Activated CD4-positive, alpha-beta memory T cell treated with anti-CD3 and anti-CD28 coated beads for 36 hours (primary cell): ENCODE measurements at places on chromosomes 3 and 15.

DNA sequence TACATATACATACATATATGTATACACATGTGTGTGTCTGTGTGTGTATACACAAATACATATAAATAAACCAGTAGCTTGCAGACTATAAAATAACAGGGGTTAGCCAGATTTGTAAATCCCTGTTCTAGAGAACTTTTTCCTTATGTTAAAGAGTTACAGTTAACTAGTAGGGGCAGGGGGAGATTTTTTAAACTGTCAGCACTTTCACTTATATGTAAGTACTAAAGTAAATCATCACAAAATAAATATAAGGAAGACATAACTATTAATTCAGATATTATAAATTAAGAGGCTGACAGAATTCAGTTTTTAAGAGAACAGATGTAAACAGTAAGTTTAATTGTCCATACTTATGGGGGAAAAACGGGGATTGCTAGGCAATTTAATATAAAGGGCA lies 74.0 kb downstream of the LRRFIP2 start:
- no peak for DNase-seq

DNA sequence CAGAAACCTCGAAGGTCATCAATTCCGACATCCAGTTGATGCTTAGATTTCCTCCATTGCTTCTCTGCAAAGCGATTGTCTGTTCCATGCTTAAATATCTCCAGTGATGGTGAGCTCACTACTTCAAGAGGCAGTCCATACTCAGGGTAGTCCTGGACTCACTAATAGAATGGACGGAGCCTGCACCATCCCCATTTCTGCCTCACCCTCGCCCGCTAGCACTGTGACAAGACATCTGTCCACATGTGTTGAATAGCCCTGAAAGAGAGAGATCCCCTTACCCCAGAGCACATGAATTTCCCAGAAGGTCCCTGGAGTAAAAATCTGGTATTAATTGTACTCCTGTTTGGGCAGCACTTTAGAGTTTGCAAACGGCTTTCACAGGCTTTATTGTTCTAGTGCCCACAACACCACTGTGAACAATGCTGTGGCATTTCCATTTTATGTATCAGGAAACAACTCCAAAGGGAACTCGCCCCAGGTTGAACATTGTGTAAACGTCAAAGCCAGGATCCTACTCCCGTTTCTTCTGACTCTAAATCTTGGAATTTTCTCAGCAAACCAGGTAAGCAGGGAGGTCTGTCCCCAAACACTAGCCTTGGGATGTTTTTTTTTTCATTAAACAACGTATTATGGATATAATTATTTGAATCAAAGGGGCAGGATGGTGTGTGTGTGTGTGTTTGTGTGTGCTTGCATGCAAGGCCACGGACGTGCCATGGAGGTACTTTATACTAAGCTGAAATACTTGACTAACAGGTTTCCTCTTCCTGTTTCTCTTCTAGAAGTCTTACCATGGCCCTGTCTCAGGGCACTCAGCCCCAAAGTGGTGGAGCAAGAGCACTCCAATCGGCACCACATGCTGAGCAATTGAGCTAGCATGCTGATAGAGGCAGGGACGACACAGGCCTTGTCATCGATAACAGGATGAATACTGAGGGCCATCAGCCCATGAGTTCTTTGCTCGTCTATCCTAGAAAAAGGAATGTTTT lies 198.3 kb downstream of the OPA1 start:
- no peak for DNase-seq

DNA sequence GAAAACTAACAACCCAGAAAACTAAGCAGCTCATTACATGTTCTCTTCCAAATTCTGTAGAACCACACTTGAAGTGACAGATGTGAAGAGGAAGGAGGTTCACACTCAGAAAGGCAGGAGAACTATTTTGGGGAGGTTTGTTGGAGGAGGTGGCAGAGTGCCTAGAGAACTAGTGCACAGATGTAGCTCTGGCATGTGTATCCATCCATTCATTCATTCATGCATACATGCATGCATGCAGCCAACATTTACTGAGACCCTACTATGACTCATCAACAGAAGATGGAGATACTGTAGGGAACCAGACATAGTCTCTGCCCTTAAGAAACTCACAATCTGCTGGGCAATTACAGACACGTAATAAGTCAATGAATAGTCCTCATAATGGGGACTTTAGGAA lies 116.7 kb downstream of the ERC2 start:
- DNase-seq: no peak

DNA sequence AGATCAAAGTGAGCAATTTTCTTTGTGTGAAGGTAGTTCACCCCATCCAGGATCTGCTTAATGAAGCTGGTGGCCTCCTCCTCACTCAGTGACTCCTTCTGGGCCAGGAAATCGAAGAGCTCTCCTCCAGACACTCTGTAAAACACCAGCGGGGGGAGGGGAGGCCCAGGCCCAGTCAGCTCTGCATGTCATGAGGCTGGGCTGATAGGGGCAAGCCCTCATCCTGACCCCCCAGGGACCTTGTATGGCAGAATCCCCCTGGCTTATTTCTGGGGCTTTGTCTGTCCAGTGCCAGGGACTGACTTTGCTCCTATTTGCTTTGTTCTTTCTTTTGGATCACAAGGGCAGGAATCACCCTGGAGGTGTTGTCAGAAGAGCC lies 74.9 kb downstream of the DAPK2 start:
- peak; percentile 77 for DNase-seq

- no peak for DNase-seq
These were observed 52.7 kb downstream of the RARB start for GRCh38 chr3:25480811-25481210.

GRCh38 chr3:97009427-97010019 lies 195.1 kb downstream of the EPHA6 start:
- DNase-seq: no peak
